ENCODE measurements at places on chromosomes 16 and 17.

GRCh38 chr17:13953841-13954240 is 115.5 kb upstream of the COX10 start:
- no peak for DNase-seq

DNA sequence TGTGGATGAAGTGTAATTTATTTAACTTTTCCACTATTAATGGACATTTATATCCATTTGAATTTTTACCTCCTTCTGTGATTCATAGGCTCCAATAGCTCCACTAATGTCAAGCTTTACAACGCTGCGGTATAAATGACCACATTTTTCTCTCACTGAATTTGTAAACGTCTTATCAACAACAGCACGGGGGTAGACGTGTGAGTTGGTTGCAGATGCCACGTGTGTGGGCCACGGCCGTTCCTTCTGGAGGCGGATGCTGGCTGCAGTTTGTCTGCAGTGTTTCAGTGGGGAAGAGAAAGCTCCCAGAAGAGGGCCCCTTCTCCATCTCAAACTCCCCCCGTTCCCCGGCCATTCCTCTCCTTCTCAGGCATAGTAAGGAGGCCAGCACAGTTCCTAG is 68.2 kb upstream of the XYLT1 start:
- DNase-seq: no peak

- no peak for DNase-seq
These were observed 87.8 kb upstream of the NOL11 start for GRCh38 chr17:67629971-67630320.

GRCh38 chr16:88842308-88842756 is 14.4 kb downstream of the GALNS start:
- DNase-seq: no peak

GRCh38 chr17:4187076-4187475 is 44.1 kb downstream of the CYB5D2 start:
- DNase-seq: no peak

DNA sequence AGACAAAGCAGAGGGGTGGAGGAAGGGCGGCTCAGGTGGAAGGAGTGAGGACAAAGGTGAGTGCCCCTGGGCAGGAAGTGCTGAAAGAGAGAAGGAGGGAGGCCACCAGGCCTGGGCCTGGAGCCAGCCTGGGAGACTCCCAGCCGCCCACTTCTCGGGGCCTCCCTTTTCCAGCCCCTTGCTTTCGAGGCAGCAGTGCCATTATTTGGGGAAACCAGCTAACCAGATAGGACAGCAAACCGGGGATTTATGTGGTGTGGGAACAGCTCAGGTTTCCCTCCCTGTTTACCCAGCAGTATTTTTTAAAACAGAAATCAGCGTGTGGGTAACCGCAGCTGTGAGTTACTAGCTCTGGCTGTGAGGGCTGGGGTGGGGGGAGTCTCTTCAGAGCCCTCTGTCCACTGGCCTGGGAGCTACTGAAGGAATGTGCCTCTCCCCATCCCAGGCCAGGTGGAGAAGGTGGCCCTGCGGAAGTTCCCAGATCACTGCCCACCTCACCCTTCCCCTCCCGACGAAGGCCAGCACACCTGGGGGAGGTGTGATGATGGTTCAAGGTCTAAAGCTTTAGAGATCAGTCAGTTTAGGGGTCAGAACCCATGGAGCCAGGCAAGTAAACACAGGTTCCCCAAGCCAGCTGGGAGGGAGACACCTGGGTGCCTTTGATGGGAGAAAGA is 8.4 kb upstream of the MEOX1 start:
- DNase-seq: no peak

DNA sequence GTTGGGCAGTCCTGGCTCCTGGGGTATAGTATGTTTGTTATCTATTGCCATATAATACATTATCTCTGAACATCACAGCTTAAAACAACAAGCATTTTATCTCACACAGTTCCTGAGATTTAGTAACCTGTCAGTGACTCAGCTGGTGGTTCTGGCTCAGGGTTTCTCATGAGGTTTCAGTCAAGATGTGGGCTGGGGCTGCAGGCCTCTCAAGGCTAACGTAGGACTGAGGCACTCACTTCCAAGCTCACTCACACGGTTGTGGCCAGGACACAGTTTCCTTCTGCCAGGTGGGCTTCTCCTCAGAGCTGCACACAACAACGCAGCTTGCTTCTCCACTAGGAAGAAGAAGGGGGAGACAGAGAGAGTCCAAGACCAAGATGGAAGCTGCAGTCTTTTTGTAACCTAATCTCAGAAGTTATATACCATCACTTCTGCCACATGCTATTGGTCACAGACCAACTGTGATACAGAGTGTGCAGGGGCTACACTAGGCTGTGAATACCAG is 10.3 kb upstream of the MED13 start:
- DNase-seq: peak; percentile 10

- no peak for DNase-seq
These were observed 232.8 kb downstream of the CCDC182 start for GRCh38 chr17:57512258-57512657.

GRCh38 chr17:77563439-77564102 is 394.9 kb upstream of the TNRC6C start:
- no peak for DNase-seq

DNA sequence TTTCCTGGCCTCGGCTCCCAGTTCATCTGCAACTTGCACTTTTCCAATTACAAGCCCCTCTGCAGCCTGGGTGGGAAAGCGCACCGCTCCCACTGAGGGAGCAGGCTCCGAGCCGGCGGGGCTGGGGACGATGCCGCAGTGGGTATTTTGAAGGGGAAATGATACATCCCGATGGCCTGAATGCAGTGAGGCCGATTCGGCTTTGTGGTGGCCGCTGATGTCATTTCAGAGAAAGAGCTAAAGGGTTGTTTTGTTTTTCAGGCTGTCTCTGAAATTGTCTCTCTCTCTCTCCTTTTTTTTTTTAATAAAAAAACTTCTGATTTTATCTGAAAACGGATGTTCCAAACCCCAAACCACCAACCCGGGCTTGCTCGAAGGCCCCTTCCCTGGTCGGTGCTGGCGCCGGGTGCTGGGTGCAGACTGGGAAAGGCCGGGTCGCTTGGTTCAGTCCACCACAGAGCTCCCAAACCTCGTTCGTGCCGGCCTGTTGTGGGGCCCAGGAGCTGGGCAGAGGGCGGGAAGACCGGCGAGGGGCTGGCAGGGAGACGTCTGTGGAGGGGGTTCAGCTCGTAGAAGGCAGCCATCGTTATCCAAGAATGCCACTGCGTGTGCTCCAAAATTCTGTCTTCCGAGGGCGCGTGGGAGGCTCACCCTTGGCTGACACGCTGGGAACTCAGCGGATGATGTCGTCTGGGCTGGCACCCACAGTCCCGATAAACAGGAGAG is 102.8 kb downstream of the FOXL1 start:
- no peak for DNase-seq

DNA sequence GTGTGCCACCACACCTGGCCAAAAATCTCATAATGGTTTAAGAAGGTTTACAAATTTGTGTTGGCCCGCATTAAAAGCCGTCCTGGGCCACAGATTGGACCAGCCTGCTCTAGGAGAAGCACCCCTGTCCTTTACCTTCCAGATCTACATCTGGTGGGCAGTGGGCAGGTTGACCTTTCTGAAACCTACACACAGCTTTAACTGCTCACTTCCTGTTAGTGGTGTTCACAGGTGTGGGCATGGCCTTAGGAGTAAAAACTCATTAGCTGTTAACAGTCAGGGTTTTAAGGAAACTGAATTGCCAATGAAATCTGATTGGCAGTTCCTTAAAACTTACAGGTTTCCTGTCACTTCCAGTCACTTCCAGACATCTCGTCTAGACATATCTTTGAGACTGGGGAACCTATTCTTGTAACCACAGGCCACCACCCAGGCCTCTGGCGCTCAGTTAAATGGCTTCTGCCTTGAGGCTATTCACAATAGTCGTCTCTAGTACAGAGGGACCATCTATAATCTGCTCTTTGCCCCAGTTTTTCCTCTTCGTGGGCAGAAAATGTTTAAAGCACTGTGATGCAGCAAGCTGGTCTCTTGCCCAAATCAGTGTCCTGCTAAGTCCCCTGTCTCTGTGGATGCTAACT is 29.3 kb downstream of the GNGT2 start:
- no peak for DNase-seq

GRCh38 chr17:58447039-58447975 is 30.0 kb upstream of the RNF43 start:
- DNase-seq: peak; percentile 76

DNA sequence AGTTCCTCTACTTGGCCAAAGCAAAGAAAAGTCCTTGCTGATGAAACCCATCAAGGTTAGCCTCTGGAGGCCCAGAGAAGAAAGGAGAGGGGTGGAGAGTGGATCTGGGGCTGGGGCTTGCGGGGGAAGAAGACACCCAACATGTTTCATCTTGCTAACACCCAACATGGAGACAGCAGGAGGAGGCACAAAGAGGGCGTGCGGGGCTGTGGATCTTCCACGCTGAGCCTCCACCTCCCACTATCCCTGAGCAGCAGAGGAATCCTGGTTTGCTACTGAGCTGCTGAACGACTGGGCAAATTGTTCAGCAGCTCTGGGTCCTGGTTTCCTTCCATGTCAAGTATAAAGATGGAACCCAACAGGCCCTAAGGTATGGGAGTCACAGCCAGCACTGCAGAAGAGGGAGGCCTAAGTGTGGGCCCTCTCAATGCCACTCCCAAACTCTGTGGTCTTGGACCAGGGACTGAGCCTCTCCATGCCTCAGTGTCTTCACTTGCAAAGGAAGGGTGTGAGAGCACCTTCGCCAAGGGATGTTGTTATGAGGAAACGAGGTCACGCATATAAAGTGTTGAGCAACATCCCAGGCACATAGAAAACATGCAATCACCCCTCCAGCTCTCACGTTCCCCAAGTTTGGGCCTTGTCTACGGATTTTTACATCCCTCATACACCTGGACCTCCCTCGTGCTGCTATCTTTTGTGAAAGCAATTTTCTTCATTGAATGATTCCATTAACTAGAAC is 122.5 kb downstream of the XYLT1 start:
- DNase-seq: no peak

DNA sequence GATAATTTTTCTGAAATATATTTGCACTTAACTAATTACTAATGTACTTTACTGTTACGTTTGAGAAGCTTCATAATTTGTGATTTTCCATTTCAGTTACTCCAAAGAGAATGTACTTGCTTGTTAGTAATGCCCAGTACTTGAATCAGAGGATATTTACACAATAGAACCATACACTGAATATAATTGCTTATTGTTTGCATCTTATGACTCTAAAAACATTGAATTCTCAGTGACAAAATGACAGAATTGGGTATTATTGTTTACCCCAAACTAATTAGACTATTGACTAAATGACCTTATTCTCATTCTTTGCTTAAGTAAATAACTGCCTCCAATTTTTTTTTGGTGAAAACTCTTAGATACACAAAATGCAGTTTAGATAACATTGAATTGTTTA is 8.9 kb downstream of the CCP110 start:
- DNase-seq: no peak

- no peak for DNase-seq
These were observed 14.6 kb upstream of the CIBAR2 start for GRCh38 chr16:85126705-85127378.

DNA sequence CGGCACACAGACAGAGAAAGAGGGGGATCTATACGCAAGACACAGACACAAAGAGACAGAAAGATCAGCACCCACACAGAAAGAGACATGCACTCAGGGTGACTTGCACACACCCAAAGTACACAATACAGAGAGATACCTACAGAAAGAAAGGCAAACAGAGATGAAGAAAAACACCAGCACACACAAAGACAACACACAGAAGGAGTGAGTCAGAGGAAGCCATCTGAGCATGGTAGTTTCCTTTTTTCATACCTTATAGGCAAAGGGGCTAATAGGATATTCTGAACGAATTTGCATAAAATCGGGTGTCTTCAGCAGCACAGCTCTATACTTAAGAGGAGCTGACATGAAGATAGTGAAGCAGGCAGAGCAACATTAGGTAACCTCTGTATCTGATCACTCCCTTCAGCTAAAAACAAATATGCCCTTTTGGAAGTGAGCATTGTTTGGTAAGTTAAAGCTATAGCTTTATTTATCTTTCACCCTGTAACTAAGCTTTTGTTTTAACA is 198.6 kb downstream of the AATF start:
- DNase-seq: no peak

GRCh38 chr17:49518346-49519078 is 23.4 kb downstream of the NGFR start:
- no peak for DNase-seq

DNA sequence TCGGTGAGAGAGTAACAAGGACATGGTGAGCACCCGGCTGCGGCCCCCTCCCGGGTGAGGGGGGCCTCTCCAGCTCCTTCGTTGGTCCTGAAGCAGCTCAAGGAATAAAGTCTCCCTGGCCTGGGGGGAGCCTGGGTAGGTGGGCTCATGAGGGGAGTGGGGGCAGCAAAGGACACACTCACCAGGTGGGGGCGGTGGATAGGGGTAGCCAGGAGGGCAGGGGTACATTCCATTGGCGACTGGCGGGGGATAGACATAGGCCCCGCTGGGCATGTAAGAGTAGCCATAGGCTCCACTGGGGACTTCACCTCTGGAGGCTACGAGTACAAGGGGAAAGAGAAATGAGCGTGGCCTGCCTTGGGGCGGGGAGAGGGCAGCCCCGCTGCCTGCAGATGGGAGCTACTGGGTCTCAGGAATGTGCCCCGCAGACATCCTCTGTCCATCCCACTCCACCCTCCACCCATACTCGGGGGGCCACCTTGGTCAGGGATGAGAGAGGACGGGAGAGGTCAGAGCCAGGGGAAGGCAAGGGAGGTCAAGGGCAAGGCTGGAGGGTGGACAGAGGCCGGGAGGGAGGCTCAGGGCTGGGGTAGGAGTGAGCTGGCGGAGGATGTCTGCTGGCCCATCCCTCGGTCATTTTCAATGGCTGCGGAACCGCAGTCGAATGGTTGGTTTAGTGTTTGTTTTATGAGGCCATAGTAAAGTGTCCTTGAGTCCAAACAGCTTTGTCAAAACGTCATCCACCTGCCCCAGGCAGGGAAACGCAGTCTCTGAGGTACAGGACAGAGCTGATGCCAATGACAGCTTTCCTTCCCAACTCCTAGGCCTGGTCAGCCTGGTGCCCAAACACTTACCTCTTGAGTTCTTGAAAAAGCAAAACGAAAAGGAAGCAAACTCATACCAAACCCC is 3.7 kb upstream of the UNC13D start:
- DNase-seq: no peak

DNA sequence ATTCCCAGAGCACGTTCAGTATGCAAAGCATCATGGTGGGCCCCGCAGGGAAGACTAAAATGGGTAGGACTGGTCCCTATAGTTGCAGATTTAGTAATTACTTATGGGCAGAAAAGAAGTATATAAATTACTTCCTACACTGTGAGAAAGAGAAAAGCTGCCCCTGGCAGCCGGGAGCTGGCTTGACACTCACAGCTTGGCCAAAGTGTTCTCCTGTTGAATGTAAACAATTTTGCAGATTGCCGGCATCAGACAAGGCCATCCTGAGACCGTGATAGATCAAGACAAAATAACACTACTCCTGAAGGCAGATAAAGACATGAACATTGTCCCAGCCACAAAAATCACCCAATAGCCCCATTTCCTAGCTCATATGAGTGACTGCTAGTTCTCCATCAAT is 98.5 kb downstream of the MARF1 start:
- no peak for DNase-seq

GRCh38 chr17:44942456-44942855 is 5.1 kb downstream of the KIF18B start:
- no peak for DNase-seq

- no peak for DNase-seq
These were observed 44.8 kb upstream of the MSI2 start for GRCh38 chr17:57211543-57211942.
